HFFc6 (cell line): ENCODE measurements at places on chromosomes 13 and 19. TPM values are rescaled to one million over a fixed set of nuclear protein-coding genes. Genes with fewer than 3 reads are reported as not detected.

GRCh38 chr19:23070353-23071146 lies 46.3 kb upstream of the ZNF730 start:
- no peak overlapping the region for H3K4me3 ChIP-seq
- H3K27ac ChIP-seq, result no peak overlapping the region
- H3K27me3 ChIP-seq, result peaks cover 3% of the 10 kb centered on the region
- peaks cover 6% of the 10 kb centered on the region for H3K36me3 ChIP-seq

Gene LYPD3
- 0.13 to 0.21 TPM in 2 of 3 replicates, not detected in the other for total RNA-seq

GRCh38 chr13:24922387-24922744 lies 158.4 kb downstream of the RNF17 start:
- H3K27ac ChIP-seq, result peak overlapping the region; percentile 99
- no peaks in the 10 kb centered on the region for H3K36me3 ChIP-seq
- H3K4me1 ChIP-seq, result peaks cover 19% of the 10 kb centered on the region
- peak; percentile 25 for DNase-seq
- peak overlapping the region; percentile 99 for H3K4me3 ChIP-seq

GRCh38 chr13:41008349-41008980 lies 10.7 kb downstream of the ELF1 start:
- H3K27me3 ChIP-seq, result no peaks in the 10 kb centered on the region; the same call in 1 of the 2 replicates
- no peaks in the 10 kb centered on the region for H3K36me3 ChIP-seq

- peaks cover 4% of the 10 kb centered on the region for H3K27me3 ChIP-seq
- no peaks in the 10 kb centered on the region for H3K36me3 ChIP-seq
- DNase-seq, result no peak
- peaks cover 7% of the 10 kb centered on the region; the same call in 1 of the 2 replicates for H3K4me1 ChIP-seq
- H3K27ac ChIP-seq, result no peak overlapping the region
Measured at GRCh38 chr19:33502521-33502920, 19.1 kb downstream of the PEPD start.

GRCh38 chr19:38142176-38143035 lies 81.6 kb downstream of the DPF1 start:
- H3K4me3 ChIP-seq, result no peak overlapping the region
- H3K27me3 ChIP-seq, result no peaks in the 10 kb centered on the region; the same call in none of the 2 replicates
- H3K27ac ChIP-seq, result no peak overlapping the region; the same call in 1 of the 2 replicates
- peak; percentile 31 for DNase-seq
- H3K4me1 ChIP-seq, result no peaks in the 10 kb centered on the region
- H3K36me3 ChIP-seq, result peaks cover 5% of the 10 kb centered on the region; the same call in 1 of the 2 replicates

- H3K27ac ChIP-seq, result no peak overlapping the region; the same call in 1 of the 2 replicates
- H3K27me3 ChIP-seq, result peaks cover 4% of the 10 kb centered on the region
- no peak overlapping the region for H3K4me3 ChIP-seq
- H3K36me3 ChIP-seq, result no peaks in the 10 kb centered on the region
- peaks cover 13% of the 10 kb centered on the region for H3K4me1 ChIP-seq
- no peak for DNase-seq
Measured at GRCh38 chr13:40653527-40654318, 12.7 kb downstream of the FOXO1 start.

GRCh38 chr19:43354305-43354627 lies 780 bp downstream of the CD177 start:
- H3K27ac ChIP-seq, result no peak overlapping the region
- peaks cover 24% of the 10 kb centered on the region for H3K27me3 ChIP-seq
- H3K4me1 ChIP-seq, result 0 out of 2 replicates have a peak, but pooled peaks cover 5% of the 10 kb centered on the region
- DNase-seq, result no peak
- H3K4me3 ChIP-seq, result no peak overlapping the region

DNA sequence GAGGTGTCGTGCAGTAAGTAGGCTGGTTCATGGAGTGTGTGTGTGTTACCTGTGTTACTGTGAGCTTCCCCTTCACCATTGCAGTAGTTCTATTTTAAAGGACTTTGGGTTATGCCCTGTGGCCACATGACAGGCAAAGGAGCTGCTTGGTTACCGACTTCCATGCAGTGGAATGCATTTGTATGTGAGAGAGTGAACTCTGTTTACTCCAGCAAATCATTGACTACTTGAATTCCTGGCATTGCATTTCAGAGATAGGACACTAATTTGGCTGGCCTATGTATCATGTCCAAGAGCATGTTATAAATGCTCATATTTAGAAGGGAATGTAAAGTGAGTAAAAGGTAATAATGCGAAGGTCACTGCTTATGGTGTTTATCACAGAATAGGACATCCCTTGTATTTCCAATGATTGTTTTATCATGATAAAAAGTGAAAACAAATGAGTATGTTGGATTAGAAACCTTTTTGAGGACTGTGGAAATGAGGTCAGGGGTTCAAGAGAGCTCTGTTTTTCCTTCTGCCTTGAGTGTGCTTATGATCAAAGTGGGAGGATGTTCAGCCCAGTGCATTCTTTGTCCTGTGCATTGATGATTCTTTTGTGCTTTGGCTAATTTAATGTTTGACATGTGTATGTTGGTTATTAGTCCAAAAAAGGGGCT lies 156.5 kb downstream of the LMO7 start:
- H3K4me1 ChIP-seq, result peaks cover 36% of the 10 kb centered on the region
- peaks cover 28% of the 10 kb centered on the region for H3K27me3 ChIP-seq
- peak overlapping the region; percentile 27; the same call in 1 of the 2 replicates for H3K4me3 ChIP-seq

DNA sequence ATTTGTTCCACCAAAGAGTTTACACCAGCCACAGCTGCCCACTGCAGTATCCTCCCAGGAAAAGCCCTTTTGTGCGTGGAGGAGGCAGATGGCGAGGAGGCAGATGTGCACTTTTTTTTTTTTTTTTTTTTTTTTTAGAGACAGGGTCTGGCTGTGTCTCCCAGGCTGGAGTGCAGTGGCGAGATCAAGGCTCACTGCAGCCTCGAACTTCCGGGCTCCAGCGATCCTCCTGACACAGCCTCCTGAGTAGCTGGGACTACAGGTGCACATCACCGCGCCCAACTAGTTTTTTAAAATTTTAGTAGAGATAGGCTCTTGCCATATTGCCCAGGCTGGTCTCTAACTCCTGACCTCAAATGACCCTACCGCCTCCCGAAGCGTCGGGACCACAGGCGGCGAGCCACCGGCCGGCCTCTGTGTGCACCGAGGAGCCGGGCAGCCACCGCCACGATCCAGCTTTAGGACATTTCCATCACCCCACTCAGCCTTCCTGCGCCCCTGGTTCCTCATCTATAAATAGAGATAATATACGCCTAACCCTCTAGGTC lies 563 bp upstream of the PDCD5 start:
- no peak for DNase-seq
- H3K4me1 ChIP-seq, result peaks cover 19% of the 10 kb centered on the region
- H3K27me3 ChIP-seq, result peaks cover 4% of the 10 kb centered on the region
